Sciatic nerve (tissue), 2 donors: ENCODE measurements at places on chromosomes 1 and 21.

DNA sequence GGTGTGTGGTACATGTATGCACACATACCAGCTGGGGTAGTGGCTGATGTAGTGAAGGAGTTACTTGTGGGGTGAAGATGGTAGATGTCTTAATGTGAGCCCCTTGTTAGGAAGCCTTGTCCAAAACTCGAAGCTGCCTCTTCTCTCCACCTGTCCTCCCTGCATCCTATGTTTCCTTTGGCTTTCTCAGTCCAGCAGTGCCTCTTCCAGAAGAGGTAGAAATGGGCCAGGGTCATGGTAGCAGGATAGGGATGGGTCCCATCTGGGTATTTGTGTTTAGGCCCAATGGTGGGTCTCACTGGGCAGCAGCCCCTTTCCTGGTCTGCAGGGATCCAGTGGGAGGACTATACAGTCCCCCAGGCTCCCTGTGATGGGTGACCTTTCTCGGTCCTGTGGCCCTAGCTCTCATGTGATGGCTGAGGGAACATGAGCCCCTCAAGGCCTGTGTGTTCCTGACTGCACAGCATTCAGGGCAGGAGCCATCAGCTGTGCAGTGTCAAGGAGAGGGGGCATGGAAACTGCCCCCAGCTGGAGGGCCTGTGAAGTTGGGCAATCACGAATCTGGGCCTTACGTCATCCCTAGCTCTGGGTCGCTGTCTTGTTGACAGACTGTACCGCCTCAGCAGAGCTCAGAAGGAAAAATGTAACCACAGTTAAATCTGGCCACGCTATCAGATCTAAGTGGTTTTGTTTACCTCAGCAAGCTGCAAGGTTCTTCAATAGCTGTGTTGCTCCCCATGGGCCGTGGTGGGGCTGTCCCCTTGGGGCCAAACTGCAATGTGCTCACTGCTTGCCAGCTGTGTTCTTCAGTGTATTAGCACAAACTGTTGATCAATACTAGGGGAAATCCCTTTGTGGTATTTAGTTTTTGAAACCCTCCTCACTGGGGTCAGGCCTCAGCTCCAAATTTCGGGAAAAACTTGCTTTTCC, 82.7 kb downstream of the NOS1AP start:
- DNase-seq, result peak; percentile 71

- DNase-seq, result no peak
Observed at GRCh38 chr1:16183179-16183578, 27.3 kb upstream of the EPHA2 start.

GRCh38 chr1:68149110-68149798, 83.1 kb downstream of the WLS start:
- DNase-seq, result no peak

DNA sequence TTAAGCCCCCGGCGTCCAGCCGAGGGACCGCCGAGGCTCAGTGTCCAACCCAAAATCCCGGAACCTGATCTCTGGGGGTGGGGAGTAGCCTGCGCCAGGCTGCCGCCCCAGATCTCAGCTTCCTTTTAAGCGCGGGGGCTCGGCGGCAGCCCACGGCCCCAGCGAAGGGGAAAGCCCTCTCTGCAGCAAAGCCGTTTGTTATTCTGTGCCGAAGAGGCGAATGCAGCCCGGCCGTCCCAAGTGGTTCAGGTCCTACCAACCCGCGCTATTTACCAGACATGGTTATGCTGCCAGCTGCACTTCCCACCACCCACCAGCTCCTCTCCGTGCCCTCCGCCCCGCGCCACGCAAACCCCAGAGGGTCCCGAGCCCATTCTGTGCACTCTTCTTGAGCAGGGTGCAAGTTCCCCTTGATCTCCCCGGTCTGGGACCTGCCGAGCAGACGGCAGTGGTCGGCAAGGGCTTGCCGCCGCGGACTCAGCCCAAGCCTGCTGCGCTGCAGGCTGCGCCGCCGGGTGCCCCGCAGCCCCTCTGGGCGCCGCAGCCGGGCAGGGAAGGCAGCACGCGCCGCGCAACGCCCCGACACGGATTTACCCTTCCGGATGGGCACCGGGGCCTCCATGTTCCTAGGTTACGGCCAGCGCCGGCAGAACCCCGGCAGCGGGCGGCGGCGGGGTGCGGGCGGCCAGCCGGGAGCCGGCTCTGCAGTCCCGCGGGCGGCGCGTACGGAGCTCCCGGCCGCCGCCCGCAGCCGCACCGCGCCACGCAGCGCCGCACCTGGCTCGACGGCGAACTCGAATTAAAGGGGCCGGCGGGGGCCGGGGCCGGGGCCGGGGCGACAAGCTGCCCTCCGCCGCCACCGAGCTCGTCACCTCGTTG, 738 bp upstream of the KCNA2 start:
- no peak for DNase-seq
